ENCODE measurements at places on chromosomes 12 and 14.
A peak's percentile ranks its signal among the peaks of the same experiment; 100 is the strongest.

DNA sequence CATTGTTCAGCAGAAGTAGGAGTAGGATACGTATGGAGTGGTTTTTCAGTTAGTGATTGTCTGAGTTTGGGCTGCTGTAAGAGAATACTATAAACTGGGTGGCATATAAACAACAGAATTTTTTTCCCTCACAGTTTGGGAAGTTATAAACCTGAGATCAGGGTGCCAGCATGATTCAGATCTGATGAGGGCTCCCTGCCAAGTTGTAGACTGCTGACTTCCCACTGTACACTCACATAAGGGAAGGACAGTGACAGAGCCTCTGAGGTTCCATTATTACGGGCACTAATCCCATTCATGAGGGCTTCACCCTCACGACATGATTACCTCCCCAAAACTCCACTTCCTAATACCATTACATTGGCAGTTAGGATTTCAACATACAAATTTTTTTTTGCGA lies 50.7 kb downstream of the ACSM4 start:
- no peak for DNase-seq

- no peak for DNase-seq
Measured at GRCh38 chr12:130992448-130992847, 38.7 kb downstream of the ADGRD1 start.

- peak; percentile 91 for DNase-seq
Measured at GRCh38 chr12:42091769-42092168, 52.9 kb downstream of the GXYLT1 start.

DNA sequence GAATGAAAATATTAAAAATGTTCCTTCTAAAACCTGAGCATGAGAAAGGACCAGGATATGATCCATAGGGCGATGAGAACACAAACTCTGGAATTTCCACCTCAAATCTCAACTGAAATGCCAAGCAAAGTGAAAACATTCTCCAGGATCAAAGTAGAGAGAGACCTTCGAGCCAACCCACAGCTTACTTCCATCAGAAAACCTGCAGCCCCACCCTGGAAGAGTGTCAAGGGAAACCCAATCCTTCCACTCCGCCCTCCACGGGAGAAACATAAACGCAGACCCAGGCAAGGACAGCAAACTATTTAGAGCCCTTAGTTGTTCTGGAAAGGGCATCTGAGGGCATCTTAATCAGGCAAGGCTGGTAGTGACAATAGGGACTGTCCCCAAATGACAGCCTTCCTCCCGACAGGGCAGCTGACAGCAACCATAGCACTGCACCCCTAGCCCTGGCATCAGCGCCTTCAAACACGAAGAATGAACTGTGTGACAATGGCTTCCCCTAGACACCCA lies 21.8 kb downstream of the SLC15A4 start:
- DNase-seq, result no peak

DNA sequence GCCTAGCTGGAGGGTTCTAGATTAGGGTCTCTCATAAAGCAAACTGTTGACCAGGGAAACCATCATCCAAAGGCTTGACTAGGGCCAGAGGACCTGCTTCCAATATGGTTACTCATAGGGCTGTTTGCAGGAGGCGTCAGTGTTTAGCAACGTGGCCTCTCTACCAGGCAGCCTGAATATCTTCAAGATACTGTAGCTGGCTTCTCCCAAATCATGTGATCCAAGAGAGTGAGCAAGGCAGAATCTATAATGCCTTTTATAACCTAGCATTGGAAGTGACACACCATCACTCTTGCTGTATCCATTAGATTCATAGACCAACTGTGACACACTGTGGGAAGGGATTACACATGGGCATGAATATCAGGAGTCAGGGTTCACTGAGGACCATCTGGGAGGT lies 17.3 kb downstream of the TPH2 start:
- peak; percentile 68 for DNase-seq

GRCh38 chr12:71300772-71301675 lies 138.6 kb upstream of the LGR5 start:
- DNase-seq, result no peak

DNA sequence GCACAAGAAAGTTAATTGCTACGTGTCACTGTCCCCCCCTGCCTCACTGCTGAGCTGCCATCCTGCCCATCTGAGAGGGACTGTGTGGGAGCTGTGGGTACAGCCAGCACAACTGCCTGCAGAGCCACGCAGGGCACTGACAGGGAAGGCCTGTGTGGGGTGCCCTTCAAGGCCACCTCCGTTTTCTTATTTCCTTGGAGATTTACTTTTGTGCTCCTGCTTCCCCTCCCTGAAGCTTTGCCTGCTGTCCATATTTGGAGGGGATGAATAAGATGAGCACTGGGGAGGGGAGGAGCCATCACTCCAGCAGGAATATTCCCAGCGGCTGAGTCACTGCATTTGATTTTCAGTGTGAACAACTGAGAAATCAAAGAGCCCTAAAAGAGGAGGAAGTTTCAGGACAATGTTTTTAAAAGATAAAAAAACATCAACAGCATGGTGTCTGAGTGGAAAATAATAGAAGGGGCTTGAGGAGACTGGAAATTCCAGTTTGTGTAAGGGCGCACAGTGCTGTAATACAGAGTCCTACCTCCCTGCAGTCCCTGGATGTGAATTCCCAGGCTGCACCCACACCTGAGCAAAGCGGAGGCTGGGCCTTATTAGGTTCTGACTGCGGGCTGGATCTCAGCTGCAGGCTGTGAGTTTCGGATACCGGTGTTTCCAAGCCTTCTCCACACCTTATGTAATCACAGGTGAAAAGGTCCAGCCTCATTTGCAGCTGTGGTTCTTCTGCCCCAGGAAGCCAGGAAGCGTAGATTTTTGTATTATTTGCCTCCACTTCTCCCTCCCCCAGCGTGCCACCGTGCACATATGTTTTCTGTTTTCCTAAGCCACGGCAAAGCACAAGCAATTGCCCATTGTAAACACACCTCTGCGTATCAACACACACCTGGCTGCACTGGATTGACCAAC lies 192.6 kb upstream of the BCL2L14 start:
- peak; percentile 85 for DNase-seq

Data from fibroblast of lung (primary cell).